HEK293T (cell line): ENCODE measurements at places on chromosomes 4 and X.

DNA sequence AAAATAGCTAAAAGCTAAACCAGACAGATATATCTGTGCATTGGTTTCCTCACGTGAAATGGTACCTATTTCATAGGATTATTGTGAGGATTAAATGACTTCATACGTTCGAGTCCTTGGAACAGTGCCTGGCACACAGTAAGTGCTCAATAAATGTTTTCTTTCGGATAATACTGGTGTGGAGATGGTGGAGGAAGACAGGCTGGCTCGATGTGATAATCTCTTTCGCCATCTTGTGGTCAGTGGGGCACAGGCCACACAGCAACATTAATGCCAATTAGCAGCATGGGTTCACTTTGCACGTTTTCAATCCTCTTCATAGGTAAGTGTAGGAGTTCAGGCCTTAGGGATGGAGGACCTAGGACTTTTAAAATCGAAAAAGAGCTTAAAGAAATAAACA lies 9.3 kb downstream of the PAGE4 start:
- DNase-seq: peak; percentile 51

DNA sequence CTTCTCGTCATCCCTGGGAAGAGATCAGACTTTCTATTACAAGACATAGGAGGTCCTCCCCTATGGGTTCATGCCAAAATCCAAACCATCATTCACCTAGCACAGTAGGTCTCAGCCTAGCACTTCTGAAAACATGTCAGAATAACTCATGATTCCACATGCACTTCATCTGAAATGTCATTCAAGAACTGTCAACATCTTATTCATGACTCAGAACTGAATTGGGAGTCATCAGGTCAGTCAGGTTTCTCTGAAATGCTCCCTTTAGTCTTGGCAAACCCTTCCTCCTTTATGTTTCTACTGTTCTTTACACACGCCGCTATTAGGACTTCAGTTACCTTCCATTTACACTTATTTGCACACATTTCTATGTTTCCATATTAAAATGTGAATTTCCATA lies 67.2 kb downstream of the ANTXR2 start:
- DNase-seq: no peak

DNA sequence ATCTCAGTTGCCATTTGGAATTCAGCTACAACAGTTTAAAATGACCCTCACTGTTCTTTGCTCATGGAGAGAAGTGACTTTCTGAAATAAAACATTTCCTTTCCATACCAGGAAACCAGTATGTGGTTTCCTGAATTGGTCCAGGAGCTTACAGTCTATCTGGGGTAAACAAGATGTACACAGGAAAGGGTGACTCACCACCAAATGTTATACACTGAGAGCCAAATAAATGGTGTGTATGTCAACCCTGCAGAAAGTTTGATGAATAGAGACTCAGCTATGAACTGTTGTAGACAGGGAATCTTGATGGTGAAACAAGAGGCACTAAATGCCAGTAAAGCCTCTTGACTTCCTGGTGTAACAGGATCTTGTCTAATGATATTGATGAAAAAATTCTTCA lies 100.4 kb downstream of the HS6ST2 start:
- no peak for DNase-seq

- DNase-seq: no peak
These were observed 210.7 kb upstream of the SLC7A11 start for GRCh38 chr4:138452826-138453225.

DNA sequence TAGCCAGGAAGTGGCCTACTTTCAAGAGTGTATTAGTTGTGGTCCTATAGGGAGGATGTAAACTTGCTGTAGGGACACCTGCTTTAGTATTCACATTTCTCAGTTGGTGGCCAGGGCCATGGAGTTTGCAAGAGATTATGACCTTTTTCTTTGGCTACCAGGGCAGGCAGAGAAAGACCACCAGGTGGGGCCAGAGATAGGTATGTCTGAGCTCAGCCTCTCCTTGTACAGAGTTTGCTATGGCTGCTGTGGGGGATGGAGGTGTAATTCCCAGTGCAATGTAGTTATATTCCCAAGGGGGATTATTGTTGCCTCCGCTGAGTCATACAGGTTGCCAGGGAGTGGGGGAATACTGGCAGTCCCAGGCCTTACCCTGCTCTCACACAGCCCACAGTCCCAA lies 26.3 kb upstream of the DACH2 start:
- DNase-seq: no peak

DNA sequence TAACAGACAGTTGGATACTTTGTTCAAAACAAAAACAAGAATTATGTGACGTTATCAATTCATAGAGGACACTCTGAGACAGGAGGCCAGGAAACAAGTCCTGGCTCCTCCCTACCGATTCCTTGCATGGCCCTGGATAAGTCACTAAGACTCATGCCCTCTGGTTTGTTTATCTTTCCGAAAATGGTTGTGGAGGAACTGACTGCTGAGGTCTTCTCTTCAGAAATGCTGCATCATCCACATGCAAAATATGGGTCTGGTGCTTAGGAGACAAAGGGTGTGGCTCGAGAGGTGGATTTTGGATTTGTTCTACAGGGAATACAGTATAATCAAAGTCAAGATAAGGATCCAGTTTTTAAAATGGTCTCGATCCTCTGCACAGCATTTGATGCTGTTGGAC lies 130.9 kb downstream of the RELL1 start:
- no peak for DNase-seq
